GM13977 (cell line): ENCODE measurements at places on chromosomes 12 and 14.
A peak's percentile ranks its signal among the peaks of the same experiment; 100 is the strongest.

GRCh38 chr12:50824914-50825313 is 17.8 kb upstream of the TMPRSS12 start:
- no peak for DNase-seq

GRCh38 chr14:33465846-33466700 is 484.8 kb downstream of the EGLN3 start:
- DNase-seq = no peak

- peak; percentile 8 for DNase-seq
These were observed 11.5 kb downstream of the ALG10 start for GRCh38 chr12:34033628-34034296.

GRCh38 chr12:22532317-22532716 is 12.0 kb downstream of the C2CD5 start:
- no peak for DNase-seq

- DNase-seq = no peak
These were observed 78.1 kb downstream of the RPL10L start for GRCh38 chr14:46573498-46573897.

DNA sequence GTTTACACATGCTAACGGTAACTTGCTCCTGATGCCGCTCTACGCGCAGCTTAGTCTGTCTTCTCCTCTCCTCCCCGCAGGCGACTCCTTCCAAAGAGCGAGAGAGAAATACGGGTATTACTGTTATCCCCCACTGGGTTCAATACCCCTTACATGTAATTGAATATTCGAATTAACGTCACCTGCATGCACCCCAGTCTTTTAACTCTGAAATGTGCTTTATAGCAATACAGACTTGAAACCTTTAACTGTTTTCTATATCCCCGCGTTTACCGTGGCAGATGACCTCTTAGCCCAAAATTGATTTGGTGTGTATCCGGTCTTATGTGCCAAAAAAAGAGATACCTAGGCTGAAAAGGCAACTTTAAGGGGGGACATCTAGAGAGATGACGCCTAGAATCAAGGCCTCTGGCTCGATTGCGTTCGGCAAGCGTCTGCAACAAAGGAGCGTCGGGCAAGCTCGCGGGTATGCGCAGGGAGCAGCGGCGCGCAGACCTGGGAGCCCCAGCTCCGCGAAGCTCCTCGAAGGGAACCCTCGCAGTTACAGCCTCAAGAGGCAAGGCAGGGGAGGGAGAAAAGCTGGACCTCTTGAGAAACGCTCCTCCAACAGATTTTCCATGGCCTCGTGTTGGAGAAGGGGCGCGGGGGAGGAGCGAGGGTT is 6.8 kb upstream of the FOXG1 start:
- DNase-seq = peak; percentile 31

DNA sequence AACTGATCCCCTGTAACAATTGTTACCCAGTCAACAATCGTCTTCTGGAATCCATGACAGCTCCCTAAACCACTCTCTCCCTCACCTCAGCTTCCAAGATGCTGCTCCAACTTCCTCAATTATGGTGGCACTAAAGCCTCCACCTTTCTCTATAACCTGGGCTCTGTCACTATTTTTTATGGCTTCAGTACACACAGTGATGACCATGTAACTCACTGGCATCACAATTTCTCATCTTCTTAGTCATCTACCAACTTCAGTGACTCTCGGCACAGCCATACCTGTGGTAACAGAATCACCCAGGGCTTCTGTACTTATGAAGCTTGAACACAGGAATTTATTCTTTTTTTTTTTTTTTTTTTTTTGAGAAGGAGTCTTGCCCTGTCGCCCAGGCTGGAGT is 32.0 kb upstream of the NPAS3 start:
- DNase-seq = no peak

GRCh38 chr14:85146779-85147178 is 383.2 kb upstream of the FLRT2 start:
- DNase-seq = no peak

GRCh38 chr12:26425587-26426260 is 230.4 kb downstream of the SSPN start:
- peak; percentile 23 for DNase-seq

DNA sequence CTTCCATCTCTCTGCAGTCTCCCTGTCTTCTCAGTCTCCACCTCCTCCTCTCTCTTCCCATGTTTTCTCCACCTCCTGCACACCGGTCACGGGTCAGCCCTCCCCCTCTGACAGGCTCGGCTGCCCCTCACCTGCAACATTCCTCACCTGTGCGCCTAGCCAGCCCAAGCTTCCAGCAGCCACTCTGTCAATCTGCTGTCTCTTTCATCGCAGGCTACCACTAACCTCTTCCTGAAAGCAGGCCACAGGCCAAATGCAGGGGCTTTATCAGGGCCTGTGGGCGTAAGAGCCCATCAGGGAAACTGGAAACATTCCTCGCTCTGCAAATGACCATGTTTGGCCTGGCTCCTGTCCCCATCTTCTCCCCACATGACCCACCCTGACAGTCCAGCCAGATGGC is 34.5 kb downstream of the CMKLR1 start:
- no peak for DNase-seq

DNA sequence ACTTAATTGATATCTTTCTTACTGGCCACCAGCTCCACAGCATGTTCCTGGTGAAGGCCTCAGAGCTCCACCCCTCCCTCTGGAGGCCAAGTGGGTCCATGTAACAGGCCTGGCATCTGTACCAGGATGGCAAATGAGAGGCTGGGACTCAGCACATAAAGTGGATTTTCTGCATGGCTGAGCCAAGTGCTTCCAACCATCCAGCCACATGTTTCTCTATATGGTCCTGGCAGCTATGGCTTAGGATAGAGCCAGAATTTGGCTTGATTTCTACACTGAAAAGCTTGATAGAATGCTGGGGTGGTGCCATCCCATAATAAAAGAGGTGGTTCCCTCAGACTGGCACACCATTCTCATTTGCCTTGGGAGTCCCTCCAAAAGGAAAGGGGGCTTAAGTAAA is 94.1 kb downstream of the PAX9 start:
- no peak for DNase-seq

DNA sequence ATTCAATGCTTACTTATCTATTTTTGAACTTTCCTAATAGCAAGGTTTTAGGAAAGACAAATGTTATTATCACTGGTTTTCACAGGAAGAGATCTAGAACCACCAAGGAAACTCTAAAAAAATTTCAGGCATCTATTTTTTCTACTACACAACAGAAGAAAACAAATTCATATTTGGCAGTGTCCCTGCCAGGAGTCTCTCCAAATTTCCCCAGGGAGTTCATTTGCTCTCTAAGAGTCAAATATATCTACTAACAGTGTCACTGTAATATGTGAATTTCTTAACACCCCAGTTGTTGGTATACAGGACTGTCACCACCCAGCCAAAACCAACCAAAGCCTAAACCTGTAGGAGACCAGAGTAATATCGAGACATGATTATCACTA is 83.4 kb downstream of the STXBP6 start:
- no peak for DNase-seq

GRCh38 chr12:64395739-64396138 is 5.2 kb upstream of the C12orf56 start:
- DNase-seq = no peak
